Left ventricle myocardium superior (tissue), 1 donor: ENCODE measurements at places on chromosomes 16 and 17.

DNA sequence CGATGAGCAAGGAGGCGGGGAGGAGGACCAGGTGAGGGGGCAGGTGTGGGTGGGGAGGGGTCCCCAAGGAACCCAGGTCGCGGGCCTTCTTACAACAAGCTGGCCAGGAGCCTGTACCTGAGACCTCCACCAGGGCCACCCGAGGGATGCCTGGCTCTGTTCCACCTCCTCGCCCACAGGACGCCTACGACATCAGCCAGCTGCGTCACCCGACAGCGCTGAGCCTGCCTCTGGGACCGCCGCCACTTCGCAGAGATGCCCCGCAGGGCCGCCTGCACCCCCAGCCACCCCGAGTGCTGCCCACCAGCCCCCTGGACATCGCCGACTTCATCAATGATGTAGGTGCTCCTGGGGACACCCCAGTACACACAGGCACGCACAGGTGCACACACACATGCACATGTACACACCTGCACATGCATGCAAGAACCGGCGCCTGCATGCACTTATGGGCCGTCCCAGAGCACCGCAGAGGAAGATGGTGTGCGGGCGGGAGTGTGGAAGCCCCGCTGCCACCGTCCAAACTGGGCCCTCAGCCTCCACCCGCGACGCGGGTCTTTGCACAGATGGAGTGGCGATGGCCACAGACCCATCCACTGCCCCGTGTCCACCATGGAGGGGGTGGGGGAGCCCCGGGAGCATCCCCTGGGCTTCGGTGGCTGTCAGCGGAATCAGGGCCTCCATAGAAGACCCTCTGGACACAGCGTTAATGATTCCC lies 6.6 kb downstream of the SLC22A31 start:
- no peak for DNase-seq

- no peak for DNase-seq
Measured at GRCh38 chr16:9706217-9706836, 475.9 kb downstream of the GRIN2A start.

DNA sequence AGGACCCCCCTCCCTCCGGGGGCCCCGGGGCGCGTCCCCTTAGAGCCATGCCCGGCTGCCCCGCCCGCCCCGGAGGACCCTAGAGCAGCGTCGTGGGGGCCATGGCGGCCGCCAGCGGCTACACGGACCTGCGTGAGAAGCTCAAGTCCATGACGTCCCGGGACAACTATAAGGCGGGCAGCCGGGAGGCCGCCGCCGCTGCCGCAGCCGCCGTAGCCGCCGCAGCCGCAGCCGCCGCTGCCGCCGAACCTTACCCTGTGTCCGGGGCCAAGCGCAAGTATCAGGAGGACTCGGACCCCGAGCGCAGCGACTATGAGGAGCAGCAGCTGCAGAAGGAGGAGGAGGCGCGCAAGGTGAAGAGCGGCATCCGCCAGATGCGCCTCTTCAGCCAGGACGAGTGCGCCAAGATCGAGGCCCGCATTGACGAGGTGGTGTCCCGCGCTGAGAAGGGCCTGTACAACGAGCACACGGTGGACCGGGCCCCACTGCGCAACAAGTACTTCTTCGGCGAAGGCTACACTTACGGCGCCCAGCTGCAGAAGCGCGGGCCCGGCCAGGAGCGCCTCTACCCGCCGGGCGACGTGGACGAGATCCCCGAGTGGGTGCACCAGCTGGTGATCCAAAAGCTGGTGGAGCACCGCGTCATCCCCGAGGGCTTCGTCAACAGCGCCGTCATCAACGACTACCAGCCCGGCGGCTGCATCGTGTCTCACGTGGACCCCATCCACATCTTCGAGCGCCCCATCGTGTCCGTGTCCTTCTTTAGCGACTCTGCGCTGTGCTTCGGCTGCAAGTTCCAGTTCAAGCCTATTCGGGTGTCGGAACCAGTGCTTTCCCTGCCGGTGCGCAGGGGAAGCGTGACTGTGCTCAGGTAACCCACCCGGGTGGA lies 759 bp downstream of the ALKBH5 start:
- peak; percentile 68 for DNase-seq

GRCh38 chr17:71503710-71504465 lies 616.9 kb upstream of the SOX9 start:
- no peak for DNase-seq

- DNase-seq: no peak
Measured at GRCh38 chr16:52068447-52069074, 478.4 kb downstream of the TOX3 start.

GRCh38 chr17:63402431-63403212 lies 43.5 kb downstream of the CYB561 start:
- DNase-seq: no peak

- no peak for DNase-seq
Measured at GRCh38 chr16:57763285-57764005, 27.9 kb downstream of the KATNB1 start.

- no peak for DNase-seq
Measured at GRCh38 chr16:72768591-72768990, 279.3 kb downstream of the ZFHX3 start.

DNA sequence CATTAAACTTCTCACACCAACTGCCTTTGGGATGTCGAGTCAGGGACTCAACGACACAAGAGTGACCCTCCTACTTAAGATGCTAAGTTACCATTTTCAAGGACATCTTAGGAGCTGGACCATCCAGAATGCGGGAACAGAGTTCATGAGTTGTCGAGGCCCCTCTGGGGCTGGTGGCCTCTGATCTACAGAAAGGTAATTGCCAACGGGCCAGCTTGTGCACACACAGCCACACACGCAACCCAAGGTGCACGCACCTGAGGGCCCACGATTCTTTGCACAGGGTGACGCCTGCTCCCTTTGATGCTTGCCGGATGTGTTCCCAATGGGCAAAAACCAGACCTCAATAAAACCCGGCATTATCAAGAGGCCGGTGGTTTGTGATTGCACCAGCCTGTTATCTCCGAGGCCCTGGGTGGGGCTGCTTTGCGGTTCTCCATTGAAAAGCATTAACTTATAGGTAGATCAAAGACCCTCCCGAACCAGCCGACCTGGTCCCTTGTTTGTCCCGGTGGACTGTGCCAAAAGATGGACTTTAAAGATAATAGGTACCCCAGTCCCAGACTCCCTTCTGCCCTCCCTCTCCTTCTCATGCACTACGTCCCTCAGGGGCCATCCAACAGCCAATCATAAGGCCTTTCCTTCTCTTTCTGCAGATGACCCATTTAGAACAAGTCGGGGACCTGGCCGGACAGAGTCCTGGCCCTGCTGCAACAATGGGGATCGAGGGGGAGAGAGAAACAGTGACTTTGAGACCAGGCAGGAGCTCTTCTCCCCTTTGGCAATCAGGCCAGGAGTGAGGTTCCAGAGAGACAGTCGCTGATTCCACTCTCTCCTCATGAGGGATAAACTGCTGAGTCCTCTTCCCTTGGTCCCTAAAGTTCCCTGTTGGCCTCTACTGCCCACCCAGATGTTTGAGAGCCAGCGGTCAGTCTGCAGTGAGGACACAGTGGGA lies 292.5 kb downstream of the SOX9 start:
- DNase-seq: no peak

DNA sequence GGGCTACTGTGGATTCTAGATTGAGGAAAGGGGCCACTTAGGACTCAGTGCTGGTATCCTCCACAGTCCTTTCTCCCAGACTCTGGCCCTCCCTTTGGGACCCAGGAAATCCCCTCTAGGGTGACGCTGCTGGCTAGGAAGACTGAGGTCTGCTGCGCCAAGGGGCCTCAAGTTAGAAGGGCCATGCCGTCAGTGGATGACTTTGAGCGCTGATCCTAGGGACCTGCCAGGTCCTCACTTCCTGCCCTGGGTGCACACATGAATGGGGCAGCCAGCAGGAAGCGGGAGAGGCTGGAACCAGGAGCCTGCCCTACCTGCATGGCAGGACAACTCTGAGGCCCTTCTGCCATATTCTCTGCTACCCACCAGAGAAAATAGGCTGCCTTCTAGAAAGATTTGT lies 145.0 kb downstream of the RAB11FIP4 start:
- no peak for DNase-seq

- no peak for DNase-seq
Measured at GRCh38 chr17:11996722-11997146, 541 bp downstream of the ZNF18 start.

DNA sequence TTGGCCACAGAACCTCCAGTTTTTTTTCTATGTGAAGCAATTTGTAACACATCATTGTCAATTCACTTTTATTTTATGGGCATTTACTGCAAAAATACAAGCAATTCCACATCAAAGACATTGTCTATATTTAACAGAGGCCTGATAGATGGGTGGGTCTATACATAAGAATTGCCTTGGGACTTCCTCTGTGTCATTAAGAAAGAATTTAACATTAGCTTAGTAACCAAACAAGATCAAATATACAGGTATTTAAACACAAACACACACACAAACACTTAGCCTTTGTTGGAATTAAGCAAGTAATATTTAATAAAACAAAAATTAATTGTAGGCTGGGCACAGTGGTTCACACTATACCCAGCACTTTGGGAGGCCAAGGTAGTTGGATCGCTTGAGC lies 4.3 kb upstream of the PITPNC1 start:
- DNase-seq: no peak

DNA sequence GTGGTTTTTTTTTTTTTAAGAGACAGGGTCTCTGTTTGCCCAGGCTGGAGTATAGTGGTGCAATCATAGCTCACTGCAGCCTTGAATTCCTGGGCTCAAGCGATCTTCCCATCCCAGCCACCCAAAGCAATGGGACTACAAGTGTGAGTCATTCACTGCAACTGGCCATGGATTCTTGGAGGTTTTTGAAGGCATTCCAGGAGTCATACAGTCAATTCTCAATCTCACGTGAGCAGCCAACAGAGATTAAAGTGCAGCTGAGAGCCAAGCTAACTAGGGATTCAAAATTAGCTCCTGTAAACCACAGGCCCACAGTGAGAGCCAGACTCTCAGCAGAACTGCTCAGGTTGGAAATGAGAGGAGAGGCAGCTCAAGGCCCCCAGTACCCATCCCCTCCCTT lies 30.2 kb downstream of the XPO6 start:
- DNase-seq: no peak

DNA sequence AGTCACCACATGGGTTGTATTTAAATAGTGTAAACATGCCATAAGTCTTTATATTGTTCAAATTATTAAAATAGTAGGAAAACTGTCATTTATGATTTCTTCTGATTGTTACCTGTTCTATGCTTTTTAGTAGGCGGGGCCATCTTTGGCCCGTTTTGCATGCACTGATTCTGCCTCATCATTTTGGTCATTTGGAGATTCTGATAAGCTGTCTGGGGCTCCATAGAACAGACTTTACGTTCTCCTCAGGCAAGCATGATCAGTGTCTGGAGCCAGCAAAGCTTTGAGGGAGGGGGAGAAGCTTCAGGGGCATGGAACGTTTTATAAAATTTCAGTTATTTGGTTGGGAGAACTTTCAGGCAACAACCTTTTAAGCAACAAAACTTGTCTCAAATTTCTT lies 8.8 kb downstream of the NDEL1 start:
- DNase-seq: no peak

GRCh38 chr17:1629504-1630310 lies 1.1 kb upstream of the SLC43A2 start:
- peak; percentile 68 for DNase-seq

GRCh38 chr16:82323171-82323570 lies 153.1 kb upstream of the MPHOSPH6 start:
- DNase-seq: no peak

DNA sequence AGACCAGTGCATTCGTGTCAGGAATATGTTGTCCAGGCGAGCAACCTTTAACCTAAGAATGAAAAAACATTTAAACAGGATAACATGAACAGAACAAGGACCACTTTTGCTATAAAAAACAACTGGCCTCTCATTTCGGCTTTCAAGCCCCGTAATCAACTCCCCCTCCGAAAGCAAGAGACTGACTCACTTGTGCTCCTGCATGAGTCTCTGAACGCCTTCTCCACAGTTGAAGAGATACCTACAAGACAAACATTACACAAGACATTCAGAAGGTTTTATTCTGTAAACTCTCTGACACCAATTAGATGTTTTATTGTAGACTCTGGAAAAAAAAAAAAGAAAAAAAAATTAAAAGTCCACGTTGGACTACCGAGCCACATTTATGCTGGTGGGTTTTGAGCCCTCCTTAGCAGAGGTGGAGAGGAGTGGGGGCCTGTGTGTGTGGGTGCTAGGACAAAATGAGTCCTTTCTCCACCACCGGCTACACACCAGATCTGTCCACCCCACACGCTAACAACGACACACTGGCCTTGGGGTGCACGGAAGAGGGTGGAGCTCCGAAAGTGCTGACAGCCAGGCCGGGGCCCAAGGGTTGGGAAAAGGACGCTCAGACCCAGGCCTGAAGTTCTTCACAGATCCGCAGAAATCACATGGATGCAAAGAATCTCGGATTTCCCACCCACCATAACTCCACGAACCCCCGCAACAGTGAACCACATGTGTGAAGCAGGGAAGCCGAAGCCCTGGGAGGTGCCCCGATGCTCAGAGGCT lies 759 bp downstream of the ELAC2 start:
- peak; percentile 38 for DNase-seq

DNA sequence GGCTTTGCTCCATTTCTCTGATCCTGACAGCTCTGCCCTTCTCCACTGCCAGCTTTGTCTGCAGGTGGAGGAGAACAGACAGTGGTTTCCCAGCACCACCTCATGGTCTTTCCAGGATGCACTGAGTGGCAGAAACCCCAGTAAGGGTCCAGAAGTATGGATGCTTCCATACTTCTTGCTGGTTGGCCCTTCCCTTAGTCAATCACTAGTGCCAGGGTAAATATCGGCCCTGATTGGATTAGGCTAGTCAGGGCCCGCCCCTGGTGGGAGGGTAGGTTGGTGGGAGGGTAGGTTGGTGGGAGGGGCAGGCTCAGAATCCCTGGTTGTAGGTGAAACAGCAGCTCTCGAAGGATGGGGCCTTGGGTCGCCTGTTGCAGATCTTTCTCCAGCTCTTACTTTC lies 10.2 kb downstream of the RNF213 start:
- DNase-seq: no peak

DNA sequence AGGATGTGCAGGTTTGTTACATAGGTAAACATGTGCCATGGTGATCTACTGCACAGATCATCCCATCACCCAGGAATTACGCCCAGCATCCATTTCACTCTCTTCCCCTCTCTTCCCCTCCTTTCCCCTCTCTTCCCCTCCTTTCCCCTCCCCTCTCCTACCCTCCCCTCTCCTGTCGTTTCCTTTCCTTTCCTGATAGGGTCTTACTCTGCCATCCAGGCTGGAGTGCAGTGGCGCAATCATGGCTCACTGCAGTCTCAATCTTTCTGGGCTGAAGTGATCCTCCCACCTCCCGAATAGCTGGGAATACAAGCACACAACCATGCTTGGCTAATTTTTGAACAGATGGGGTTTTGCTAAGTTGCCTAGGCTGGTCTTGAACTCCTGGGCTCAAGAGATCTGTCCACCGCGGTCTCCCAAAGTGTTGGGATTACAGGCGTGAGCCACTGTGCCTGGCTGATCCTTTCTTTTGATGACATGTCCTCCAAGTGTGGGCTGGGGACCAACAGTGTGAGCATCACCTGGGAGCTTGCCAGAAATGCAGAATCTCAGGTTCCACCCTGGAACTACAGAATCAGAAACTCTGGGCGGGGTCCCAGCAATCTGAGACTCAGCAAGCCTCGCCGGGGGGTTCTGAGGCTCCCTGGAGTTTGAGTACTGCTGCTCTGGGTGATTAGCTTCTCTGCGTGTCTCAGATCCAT lies 10.8 kb downstream of the ATP2C2 start:
- no peak for DNase-seq

GRCh38 chr17:4913994-4914393 lies 11.1 kb upstream of the CHRNE start:
- DNase-seq: no peak

- DNase-seq: no peak
Measured at GRCh38 chr17:31431098-31431851, 39.8 kb downstream of the RAB11FIP4 start.

- no peak for DNase-seq
Measured at GRCh38 chr17:61414936-61415251, 15.3 kb downstream of the TBX2 start.

GRCh38 chr16:17358355-17358754 lies 112.4 kb downstream of the XYLT1 start:
- DNase-seq: no peak
